ENCODE measurements at places on chromosomes 4 and X.

DNA sequence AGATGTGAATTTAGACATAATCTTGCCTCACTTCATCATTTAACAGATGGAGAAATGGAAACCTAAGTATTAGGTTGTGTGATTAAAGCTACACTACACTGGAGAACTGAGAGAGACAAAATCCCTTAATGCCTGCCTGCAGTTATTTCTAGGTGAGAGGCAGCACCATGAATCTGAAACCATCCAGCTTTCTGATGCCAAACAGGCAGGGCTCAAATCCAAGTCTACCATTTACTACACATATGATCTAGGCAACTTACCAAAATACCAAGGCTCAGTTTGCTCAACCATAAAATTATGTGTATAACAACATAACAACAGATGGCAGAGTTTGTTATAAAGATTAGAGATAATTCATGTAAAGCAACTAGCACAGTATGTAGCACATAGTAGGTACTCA, 38.7 kb downstream of the GABRA4 start:
- no peak for DNase-seq

GRCh38 chr4:53576071-53576617, 15.1 kb downstream of the LNX1 start:
- DNase-seq, result no peak

GRCh38 chr4:59729321-59729720, 1470.8 kb upstream of the ADGRL3 start:
- no peak for DNase-seq

DNA sequence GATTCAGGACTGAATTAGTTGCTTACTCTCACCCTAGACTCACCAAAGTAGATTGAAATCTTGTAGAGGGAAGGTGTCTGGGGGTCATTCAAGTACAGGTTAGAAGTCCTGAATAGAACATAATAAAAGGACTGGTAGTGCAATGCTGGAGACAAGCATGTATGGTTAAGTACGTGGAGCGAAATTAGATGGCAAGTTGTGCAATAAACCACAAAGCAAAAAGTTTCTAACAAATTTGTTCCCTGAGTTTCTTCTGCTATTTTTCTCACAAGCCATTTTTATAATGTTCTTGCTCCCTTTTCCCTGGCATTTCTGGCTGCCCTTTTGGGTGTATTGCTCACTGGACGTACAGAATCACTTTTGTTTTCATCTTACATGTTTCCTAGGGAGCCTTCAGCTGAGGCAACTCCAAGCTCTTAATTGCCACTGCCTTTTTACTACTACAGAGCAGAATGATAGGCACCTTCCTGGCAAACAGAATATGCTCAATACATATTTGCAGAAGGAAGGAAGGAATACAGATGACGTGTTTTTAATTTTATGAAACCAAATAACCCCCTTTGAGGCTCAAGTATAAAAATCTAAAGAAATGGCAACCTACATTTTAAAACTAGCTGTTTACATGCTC, 23.4 kb downstream of the LANCL3 start:
- DNase-seq, result no peak

DNA sequence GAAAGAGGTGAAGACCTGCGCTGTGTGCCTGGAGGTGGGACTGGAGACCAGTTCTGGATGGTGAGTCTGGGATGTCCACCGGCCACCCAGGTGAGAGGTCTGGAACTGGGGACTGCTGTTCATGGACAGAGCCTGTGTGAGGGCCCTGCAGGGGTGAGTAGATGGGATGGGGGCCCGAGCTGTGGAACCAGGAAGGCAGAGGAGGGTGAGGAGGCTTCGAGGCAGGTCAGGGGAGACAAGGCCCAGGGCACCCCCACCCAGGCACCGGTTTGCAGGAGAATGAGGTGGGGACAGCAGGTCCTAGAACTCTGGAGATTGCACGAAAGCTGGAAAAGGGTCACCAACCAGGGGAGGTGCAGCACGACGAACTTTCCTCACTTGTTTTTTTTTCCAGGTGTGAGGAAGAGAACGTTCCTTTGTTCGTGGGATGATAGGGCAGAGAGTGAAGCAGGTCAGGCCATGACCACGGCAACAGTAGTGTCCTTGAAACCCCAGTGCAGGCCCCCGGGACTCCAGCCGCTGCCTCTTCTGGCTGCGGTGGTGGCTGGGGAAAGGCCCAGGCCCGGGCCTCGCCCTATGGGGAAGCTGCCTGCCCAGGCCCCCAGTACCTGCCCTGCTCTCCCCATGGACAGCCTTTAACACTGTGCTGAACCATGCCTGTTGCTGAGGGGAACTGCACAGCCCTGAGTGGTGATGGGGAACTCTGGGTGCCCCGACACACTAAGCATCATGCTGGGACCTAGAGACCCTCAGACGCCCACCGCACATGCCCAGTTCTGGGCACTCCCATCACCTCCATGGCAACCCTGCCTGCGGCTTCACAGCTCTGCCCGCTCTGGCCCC, 22.9 kb downstream of the TNIP2 start:
- DNase-seq, result no peak
